ENCODE measurements at places on chromosomes 3 and 15. TPM values are rescaled to one million over a fixed set of nuclear protein-coding genes. Genes with fewer than 3 reads are reported as not detected.

Gene MKRN2OS
- not detected for total RNA-seq

Gene BFSP2
- total RNA-seq: not detected

Gene CCDC13
- 3.1 TPM for total RNA-seq

Gene ADAMTS17
- total RNA-seq: 2.3 TPM

Measured in sciatic nerve (tissue), 2 donors.